NCI-H345 (cell line): ENCODE measurements at places on chromosomes 3 and 15.

DNA sequence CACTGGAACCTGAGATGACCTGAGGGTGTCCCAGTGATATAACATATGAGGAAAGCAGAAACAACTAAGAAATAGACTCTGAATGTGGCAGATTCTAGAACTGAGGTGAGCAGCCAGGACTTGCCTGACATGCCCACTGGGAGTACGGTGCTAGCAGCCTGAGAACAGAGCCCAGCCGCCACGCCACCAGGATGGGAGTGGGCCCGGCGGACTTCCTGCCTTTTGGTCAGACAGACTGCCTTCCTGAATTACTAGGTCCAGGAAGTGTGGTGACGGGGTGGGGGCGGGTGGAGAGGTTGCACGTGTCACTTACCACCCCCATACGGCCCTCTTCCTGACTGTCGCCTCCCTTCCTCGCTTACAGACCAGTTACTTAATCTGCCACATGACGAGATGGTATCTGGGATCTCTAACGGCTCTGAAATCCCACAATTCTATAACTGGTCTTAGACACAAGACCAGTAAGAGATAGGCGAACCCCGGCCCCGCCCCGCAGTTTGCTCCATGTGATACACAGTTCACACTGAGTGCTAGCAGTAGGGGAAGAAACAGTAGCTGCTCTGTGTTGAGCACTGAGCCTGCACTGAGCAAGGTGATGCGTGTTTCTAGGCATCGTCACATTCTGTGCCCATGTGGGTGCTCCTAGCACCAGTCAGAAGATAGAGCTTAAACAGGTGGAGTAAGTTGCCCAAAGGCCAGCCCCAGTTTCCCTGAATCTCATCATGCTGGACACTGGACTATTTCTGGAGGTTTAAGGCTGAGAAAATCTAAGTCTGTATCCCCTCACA lies 95.7 kb downstream of the CPN2 start:
- DNase-seq: no peak

GRCh38 chr3:13411186-13411860 lies 8.8 kb downstream of the NUP210 start:
- DNase-seq: peak; percentile 18

DNA sequence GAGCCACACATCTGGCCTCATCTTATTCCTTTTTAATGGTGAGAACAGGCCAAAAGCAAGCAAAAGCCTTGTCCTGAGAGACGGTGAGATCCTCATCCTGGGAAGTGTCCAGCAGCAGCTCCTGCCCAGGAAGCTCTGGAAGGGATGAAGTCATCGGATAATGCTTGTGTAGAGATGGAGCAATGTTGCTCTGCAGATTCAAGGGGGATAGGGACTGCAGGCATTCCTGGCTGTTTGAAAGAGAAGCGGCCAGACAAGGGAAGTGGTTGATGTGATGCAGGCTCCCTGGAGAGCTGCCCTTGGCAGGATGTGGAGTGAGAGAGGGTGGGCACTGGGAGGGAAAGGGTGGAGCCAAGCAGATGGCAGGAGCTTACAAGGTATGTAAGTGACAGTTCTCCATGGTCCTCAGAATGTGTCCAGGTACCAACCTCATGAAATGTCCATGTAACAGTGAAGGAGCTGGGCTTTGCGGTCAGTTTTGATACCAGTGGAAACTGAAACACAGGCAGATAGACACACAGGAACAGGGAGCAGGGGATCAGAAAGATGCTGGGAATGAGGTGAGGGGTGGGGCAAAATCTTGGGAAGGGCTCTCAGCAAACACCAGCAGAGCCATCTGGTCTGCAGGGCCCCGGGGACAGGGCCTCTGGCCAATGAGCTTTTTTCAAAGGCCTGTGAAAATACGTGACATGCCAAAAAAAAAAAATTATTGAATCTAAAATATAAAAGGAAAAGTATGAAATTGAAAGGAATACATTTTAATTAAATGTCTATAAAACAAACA lies 32.2 kb upstream of the LACTB start:
- peak; percentile 23 for DNase-seq

DNA sequence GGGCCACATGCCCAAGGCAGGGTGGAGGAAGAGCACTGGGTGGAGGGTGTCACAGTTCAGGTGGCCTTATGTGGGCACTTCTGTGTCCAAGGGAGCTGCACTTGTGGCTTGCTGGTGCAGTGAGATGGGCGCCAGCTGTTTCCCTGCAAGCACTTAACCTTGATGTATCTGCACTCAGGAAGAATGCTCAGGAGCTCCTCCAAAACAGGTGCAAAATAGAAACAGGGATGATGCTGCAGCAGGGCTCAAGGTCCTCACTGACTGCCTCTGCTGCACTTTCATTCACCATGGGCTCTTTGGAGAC lies 151.3 kb downstream of the CADPS start:
- DNase-seq: no peak

GRCh38 chr3:184172681-184173373 lies 1.8 kb upstream of the AP2M1 start:
- DNase-seq: no peak

DNA sequence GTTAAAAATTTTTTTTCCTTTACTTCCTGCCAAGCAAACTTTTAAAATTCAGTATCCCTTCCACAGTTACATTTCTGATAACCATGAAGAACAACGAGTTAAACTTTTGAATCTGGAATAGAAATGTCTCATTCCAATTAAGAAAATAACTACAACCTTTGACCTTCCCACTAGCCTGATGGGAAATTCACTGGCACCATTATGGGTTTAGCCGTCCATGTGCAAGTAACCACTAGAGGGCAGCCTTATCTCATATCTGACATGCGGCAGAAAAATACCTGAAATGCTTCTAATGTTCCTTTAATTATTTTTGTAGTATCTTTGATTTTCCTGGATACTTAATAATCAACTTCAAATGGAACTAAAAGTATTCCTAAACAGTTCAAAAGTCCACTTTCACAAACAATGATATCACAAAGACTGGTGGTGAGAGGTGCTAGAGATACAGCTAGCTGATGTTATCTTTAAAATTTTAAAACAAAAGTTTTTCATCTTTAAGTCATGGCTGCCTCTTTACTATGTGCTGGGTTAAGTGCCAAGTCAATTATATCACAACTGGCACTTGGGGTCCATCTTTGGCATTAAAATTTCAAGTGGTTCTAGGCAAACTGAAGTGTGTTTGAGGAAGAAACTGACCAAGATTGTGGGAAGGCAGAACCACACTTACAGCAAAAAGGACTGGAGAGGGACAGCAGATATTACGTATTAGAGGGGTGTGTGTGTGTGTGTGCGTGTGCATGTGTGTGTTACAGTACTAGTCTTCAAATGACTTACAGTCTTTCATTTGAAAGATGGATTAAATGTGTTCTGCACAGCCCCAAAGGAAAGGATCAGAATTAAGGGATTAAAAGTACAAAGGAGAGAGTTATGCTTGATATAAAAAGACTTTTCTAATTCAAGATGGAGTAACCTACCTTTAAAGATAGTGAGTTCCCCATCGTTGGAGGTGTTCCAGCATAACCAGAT lies 107.1 kb upstream of the ICE2 start:
- peak; percentile 65 for DNase-seq

DNA sequence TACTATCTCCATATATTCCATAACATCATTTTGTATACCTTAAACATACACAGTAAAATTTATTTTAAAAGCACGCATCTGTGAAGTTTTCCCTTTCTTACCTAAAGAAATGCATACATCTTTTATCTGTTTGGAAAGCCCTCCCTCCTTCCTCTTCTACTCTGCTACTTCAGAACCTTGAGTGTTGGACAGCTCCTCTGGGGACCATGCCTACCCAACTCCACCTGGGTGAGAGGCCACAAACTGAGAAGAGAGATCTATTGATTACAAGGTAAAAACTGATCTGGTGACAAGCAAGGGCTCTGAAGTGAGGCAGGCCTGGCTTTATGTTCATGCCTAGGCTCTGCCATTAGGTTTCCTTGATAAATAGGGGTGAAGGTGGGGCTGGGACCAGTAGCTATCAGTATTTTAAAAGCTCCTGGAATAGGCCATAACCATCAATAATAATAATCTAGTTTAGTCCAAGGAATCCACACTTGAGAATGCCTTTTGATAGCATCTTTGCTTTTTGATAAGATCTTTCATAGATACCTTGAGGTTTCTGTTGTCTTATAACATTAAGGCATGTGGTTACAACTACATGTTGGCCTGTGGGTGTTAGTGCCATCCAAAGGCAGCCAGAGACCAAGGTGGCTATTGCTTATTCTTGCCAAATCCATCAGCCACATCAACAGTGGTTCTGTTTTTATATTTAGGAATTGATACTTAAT lies 148.8 kb downstream of the KCNMB2 start:
- no peak for DNase-seq

DNA sequence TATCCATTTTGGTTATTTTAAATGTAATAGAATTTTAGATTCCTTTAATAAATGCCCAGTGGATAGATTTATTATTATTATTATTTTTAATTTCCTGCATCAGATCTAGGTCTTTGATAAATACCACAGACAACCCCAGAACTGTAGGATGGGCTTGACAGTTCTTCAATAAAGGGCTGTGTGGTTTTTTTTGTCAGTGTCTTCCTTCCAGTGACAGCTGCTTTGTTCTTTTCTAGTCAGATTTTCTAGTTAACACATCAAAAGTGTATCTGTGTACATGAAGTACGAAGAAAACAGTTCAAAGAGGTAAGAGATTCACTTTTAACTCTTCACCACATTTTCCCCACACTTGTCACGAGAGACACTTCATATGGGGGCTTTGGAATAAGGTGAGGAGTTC lies 120.3 kb downstream of the SAMMSON start:
- DNase-seq: no peak

DNA sequence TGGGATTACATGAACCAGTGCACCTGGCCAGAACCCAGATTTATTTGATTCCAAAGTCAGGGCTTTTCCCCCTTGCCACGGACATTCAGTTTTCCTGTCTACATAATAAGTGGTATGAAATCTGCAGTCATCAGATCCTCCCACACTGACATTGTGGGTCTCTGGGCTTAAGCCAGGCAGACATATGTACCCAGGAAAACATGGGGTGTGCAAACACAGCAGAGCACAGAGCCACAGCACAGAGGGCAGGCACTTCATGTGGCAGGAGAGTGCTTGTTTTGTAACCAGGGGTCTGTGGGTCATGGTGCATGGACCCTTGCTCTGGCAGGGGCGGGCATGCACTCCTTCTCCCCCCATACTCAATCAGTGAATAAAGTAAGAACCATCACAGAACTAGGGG lies 6.1 kb upstream of the ABTB1 start:
- DNase-seq: no peak

DNA sequence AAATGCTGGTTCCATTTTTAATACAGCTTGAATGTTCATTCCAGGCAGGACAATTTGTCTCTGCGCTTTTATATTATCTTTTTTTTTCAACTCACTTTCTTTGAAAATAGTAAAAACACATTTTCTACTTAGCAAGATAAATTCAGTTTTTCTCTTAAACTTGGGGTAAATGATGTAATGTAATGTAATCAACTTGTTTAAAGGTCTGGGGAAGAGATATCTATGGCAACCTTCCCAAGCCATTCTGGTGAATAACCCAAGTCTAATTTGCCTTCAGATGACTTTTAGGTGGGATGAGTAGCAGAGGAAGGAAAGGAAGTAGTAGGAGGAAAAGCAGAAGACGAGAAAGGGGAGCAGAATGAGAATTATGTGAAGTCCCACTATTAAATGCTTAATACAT lies 335.1 kb downstream of the SV2B start:
- no peak for DNase-seq

DNA sequence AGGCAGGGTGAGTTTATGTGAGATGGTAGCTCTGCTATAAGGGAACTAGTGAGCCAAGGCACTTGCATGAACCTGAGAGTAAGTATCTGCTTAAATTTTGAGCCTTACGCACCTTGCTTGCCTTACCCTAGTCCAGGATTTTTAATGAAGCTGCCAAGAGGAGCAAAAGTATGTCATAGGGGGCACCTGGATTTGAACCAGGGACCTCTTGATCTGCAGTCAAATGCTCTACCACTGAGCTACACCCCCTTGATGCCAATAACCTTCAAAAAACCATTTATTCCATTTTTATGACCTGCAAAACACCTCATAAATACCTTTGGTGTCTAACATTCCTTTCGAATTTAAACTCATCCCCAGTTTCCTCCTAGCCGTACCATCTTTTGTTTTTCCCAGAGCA lies 88.3 kb upstream of the ACP3 start:
- DNase-seq: no peak
